ENCODE measurements at places on chromosomes 2 and 18.

DNA sequence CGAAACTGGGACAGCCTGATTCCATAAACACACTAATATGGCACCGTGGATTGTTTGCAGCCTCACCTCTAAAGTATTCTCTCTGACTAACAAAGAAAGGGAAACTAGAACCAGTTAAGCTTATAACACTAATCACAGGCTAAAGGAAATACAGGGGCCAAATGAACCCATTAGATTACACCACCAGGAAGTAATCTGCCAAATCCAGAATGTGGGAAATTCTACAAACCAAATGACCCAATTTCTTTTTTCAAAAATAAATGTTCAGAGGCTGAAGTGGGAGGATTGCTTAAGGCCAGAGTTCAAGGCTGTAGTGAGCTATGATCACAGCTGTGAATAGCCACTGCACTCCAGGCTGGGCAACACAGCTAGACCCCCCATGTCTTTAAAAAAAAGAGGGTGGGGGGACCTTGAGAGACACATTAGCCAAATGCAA, 1.5 kb upstream of the MPPE1 start:
- H3K27me3 ChIP-seq: no peaks in the 10 kb centered on the region
- peak; percentile 7 for DNase-seq
- no peak overlapping the region for H3K27ac ChIP-seq
- H3K4me3 ChIP-seq: no peak overlapping the region
- H3K36me3 ChIP-seq: no peaks in the 10 kb centered on the region

DNA sequence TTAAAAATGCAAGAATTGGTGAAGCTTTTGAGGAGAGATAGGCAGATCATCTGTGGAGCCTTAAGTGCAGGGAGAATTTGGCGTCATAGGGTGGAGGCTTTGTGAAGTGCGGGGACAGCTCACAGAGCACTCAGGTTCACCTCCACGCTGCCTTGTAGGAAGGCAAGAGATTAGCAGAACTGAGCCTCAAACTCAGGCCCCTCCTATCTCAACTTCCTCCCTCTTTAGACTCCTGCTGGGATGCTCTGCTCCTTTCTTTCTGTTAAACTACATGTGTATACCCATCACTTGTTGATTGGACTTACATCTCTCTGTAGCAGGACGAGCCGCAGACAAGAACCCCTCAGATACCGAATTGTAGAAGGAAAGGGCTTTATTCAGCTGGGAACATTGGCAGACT, 422.2 kb downstream of the SETBP1 start:
- H3K27me3 ChIP-seq: no peaks in the 10 kb centered on the region
- no peaks in the 10 kb centered on the region for H3K4me1 ChIP-seq
- H3K4me3 ChIP-seq: no peak overlapping the region
- no peak overlapping the region for H3K27ac ChIP-seq
- no peak for DNase-seq

DNA sequence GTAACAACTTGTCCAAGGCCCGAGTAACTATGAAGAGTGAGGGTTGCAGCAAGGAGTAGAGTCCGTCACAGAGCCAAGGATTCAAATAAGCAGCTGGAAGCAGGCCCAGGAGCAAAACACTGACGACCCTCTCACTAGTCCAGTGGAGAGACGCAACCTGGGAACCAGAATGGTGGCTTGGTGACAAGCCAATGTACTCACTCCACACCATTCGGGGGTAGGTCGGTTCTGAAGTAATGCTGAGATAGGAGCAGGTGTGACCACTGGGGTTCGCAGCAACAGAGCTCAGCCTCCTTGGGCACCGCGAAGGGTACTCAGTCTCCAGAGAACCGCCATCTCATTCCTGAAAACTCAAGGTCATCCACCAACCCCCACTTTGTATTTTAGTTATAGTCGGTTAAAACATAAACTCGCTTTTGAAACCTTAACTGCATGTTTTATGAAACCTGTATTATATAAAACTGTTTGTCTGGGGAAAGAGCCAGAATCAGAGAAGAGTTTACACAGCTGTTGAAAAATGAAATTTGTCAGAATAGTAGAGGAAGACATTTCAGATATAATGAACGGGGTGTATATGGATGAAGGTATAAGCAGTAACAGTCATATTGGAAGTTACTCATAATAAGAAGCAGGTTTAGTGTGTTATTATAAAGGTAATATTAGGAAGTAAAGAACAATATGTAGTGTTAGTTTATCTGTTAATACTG, 8.6 kb downstream of the ANKRD62 start:
- no peak for DNase-seq
- no peak overlapping the region for H3K27ac ChIP-seq
- H3K4me3 ChIP-seq: no peak overlapping the region
- peaks cover 57% of the 10 kb centered on the region for H3K27me3 ChIP-seq
- H3K4me1 ChIP-seq: no peaks in the 10 kb centered on the region

GRCh38 chr2:166088634-166089033, 39.2 kb downstream of the SCN1A start:
- H3K4me3 ChIP-seq: no peak overlapping the region
- H3K27ac ChIP-seq: no peak overlapping the region
- no peaks in the 10 kb centered on the region for H3K27me3 ChIP-seq

DNA sequence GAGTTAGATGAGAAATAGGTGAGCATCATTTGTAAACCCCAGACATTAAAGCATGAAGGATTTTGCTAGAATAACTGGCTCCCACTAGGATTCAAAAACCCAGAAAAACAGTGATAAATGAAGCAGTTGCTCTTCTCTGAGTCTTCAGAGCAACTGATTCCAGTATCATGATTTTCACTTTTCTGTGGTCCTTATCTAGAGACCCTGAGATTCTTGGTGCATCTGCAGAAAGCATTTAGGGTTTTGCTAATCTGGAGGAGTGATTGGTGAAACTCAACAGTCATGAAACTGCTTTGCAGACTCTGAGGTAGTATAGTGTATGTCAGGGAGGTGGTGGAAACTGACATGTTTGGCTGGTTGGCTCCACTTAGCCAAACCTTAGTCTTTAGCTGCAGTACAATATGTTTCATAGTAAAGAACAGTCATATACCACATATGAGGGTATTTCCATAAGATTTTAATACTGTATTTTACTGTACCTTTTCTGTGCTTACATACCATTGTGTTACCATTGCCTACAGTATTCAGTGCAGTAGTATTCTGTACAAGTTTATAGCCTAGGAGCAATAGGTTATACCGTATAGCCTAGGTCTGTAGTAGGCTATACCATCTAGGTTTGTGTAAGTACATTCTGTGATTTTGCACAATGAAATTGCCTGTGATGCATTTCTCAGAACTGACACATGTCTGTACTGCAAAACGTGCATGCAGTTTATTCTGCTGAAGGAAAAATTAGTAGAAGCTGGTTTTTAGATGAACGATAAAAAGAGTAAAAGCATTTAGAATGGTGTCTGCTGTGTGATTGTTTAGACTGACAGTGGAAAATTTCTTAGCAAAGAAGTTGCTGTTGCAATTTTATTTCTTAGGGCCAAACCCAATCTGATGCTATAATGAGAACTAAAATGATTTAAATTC, 23.8 kb downstream of the EML4 start:
- no peaks in the 10 kb centered on the region for H3K27me3 ChIP-seq
- no peak overlapping the region for H3K4me3 ChIP-seq
- H3K27ac ChIP-seq: no peak overlapping the region
- H3K36me3 ChIP-seq: no peaks in the 10 kb centered on the region
- peaks cover 45% of the 10 kb centered on the region for H3K4me1 ChIP-seq
- no peak for DNase-seq

GRCh38 chr2:38735999-38736320, 15.2 kb downstream of the SRSF7 start:
- no peaks in the 10 kb centered on the region for H3K27me3 ChIP-seq
- H3K27ac ChIP-seq: peak overlapping the region; percentile 85
- no peak overlapping the region for H3K4me3 ChIP-seq
- no peak for DNase-seq
- peaks cover 37% of the 10 kb centered on the region for H3K4me1 ChIP-seq
- peaks cover 29% of the 10 kb centered on the region for H3K36me3 ChIP-seq

DNA sequence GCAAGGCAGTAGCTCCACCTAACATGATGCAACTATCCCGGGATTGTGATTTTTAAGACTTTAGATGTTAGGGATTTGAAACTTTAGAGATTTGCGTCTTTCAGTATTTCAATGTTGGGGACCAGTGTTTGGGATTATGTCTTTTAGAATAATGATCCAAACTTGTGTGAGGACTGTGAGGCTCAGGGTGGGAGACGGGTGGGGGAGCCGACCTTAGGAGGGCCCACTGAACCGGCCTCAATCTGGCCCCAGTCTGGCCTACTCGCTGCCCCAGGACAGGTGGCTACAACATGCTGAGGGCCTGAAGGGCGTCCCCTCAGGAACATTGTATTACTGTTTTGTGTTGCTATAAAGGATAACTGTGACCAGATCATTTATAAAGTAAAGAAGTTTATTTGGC, 10.7 kb downstream of the AMER3 start:
- H3K4me3 ChIP-seq: no peak overlapping the region
- no peaks in the 10 kb centered on the region for H3K4me1 ChIP-seq
- no peak for DNase-seq

- H3K27ac ChIP-seq: no peak overlapping the region
- H3K27me3 ChIP-seq: no peaks in the 10 kb centered on the region
- no peak overlapping the region for H3K4me3 ChIP-seq
- H3K4me1 ChIP-seq: no peaks in the 10 kb centered on the region
- DNase-seq: no peak
- no peaks in the 10 kb centered on the region for H3K36me3 ChIP-seq
Observed at GRCh38 chr2:168237741-168238140, 9.7 kb downstream of the STK39 start.

DNA sequence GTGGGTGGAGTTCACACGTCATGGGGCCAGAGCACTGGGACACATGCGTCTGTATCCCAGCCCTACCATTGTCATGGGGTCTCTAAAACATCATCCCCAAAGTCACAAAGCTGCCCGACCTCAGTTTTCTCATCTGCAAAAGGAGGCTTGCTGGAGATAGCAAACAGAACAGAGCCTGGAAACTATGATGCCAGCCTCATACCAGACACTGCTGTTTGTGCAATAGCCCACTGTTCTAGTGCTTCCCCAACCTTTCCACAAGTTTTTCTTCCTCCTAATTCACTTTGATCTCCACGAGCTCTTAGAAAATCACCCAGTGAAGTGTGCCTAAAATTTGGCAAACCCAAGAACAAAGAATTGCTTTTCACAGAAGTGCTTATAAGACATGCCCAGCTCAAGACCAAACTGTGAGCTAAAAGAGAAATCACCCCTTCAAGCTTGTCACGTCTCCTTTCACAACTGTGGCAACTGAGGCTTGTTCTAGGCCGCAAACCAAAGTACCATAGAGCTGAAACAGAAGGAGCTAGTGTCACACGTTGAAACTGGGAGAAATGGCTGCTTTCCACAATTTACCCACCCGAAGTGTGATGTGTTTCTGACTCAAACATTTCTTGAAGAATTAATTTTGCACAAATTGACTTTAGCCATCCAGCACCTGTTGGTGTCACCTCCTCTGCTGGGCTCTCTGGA, 162.7 kb upstream of the ID2 start:
- H3K4me3 ChIP-seq: no peak overlapping the region
- no peaks in the 10 kb centered on the region for H3K4me1 ChIP-seq
- H3K27me3 ChIP-seq: no peaks in the 10 kb centered on the region
- no peak overlapping the region for H3K27ac ChIP-seq
- no peaks in the 10 kb centered on the region for H3K36me3 ChIP-seq
- no peak for DNase-seq
